ENCODE measurements at places on chromosomes 13 and 19. TPM values are rescaled to one million over a fixed set of nuclear protein-coding genes. Genes with fewer than 3 reads are reported as not detected.

The ZNF846 gene
- 9.2 TPM for total RNA-seq

The UBE2L5 gene
- 0.21 TPM for total RNA-seq

GRCh38 chr13:60214213-60215055, 50.7 kb upstream of the DIAPH3 start:
- DNase-seq, result no peak

- no peak for DNase-seq
Observed at GRCh38 chr19:55461974-55462626, 658 bp upstream of the ISOC2 start.

- DNase-seq, result no peak
Observed at GRCh38 chr19:56099638-56100539, 21.2 kb downstream of the ZNF787 start.

- no peak for DNase-seq
Observed at GRCh38 chr19:8473648-8474476, 28.6 kb downstream of the PRAM1 start.

DNA sequence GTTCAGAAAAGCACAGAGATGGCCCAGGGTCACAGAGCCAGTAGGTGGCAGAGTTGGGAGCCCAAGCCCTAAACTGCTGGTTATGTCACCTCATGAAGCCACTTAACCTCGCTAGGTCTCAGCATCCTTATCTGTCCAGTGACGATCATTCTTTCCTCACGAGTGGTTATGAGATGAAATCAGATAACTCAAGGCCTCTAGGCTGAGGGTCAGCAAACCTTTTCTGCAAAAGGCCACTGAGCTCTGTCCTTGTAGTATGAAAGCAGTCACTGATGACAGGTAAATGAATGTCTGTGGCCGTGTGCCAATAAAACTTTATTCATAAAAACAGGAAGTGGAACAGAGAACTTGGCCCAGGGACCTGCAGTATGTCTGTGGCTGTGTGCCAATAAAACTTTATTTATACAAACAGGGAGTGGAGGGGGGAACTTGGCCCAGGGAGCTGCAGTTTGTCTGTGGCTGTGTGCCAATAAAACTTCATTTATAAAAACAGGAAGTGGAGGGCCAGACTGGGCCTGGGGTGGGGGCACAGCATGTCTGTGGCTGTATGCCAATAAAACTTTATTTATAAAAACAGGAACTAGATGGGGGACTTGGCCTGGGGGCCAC, 71.2 kb downstream of the GNG7 start:
- DNase-seq, result no peak
